Stimulated activated CD4-positive, alpha-beta T cell treated with anti-CD3 and anti-CD28 coated beads, Interleukin-15, amount 100 ng/mL, for 48 hours (primary cell): ENCODE measurements at places on chromosomes 3 and 15.
A peak's percentile ranks its signal among the peaks of the same experiment; 100 is the strongest.

- DNase-seq, result no peak
These were observed 18.2 kb downstream of the NFKBIZ start for GRCh38 chr3:101867511-101867910.

DNA sequence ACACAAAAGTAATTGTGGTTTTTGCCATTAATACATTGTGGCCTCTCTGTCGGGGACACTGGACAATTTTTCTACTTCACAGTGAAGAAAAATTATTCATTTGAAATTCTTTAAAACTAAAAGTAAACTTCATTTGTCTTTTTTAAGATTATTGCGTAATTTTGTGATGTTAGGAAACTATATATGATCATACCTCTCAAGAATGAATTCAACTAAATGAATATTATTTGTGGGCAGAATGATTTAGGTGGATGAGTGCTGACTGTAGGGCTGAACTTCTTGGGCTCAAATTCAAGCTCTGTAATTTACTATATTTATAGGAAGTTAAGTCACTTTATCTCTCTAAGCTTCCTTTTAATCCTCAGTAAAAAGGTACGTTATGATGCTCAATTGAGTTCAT, 441.2 kb downstream of the ROBO1 start:
- no peak for DNase-seq

GRCh38 chr15:89964232-89964954, 36.7 kb upstream of the ZNF710 start:
- no peak for DNase-seq

- DNase-seq, result no peak
These were observed 40.4 kb upstream of the LIMD1 start for GRCh38 chr3:45554006-45554666.

- DNase-seq, result no peak
These were observed 421 bp downstream of the KLHL18 start for GRCh38 chr3:47283193-47283537.

GRCh38 chr3:77296527-77296926, 256.6 kb downstream of the ROBO2 start:
- no peak for DNase-seq

DNA sequence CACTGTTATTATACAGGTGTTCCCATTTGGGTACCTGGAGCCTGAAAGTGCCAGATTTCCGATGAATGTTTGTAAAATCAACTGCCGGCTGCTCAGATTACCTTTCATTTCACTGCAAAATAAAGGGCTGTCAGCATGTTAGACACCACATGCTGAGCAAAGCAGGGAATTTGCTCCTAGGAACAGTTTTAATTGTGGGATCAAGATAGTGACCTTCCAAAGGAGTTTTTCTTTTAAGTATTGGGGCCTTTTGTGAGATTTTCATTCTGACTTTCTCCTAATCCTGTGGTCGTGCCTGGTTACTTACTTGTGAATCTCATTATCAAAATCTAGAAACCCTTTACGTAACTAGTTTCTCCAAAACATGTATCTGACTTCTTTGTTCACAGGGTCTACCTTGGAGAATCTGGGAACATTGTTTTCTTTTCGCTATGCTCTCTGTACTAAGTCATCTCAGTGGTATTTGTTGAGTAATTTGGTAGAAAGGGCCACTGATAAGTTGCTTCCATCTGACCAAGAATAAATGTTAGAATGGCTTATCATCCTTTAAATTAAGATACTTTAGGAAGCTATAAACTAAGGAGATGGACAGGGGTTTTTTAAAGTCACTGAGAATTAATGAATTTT, 40.8 kb upstream of the LRTM1 start:
- no peak for DNase-seq

DNA sequence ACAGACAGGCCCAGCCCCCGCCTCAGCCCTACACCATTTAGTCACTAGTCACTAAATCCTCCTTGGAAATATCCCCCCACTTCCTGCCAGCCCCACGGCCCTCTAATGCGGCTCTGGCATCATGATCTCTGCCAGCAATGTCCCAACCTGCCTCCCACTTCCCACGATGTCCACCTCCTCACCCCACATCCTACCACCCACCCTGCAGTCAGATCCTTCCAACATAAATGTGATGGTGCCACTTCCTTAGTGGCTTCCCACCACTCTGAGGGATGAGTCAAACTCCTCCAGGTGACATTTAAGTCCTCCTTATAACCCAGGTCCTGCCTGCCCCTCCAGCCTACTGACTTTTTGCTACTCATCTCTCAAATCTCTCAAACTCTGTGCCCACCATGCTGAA, 167.5 kb downstream of the SHQ1 start:
- DNase-seq, result no peak

DNA sequence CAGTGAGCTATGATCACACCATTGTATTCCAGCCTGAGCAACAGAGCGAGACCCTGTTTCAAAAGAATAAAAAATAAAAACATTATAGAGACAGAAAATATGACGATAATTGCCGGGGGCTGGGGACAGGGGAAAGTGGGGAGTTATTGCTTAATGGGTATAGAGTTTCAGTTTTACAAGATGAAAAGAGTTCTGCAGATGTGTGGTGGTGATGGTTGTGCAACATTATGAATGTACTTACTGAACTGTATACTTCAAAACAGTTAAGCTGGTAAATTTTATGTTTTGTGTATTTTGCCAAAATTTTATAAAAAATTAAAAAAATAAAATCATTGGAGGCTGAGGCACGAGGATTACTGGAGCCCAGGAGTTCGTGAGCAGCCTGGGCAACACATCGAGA, 24.8 kb upstream of the ZNF774 start:
- DNase-seq, result no peak

DNA sequence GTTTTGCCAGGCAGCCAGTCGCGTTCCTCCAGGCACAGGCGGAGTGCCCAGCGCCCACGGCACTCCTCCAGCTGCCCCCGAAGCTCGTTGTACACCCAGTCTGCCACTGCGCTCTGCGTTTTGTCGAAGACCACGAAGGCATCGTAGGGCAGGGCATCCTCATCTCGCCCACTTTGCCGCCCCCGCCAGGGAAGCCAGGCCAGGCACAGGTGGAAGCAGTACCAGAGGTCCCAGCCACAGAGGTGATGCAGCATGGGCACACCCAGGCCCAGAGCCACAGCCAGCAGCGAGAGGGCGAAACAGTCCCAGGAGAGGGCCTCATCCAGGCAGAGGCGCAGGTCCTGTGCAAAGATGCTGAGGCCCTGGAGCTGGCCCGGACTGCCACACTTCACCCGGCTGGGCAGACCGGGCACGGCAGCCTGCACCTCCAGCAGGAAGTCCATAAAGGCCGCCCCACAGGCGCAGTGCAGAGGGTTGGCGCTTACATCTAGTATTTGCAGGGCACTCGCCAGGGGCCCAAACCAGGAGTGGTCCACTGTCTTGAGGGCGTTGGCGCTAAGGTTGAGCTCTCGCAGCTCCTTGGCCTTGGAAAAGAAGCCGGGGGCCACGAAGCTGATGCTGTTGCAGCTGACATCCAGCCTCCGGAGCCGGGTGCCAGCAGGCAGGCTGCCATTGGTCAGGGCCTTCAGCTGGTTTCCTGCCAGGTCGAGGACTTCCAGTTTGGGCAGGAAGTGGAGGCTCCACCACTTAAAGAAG, 3.7 kb downstream of the TLR9 start:
- DNase-seq, result no peak

GRCh38 chr3:70861234-70861633, 548.8 kb upstream of the MDFIC2 start:
- no peak for DNase-seq

DNA sequence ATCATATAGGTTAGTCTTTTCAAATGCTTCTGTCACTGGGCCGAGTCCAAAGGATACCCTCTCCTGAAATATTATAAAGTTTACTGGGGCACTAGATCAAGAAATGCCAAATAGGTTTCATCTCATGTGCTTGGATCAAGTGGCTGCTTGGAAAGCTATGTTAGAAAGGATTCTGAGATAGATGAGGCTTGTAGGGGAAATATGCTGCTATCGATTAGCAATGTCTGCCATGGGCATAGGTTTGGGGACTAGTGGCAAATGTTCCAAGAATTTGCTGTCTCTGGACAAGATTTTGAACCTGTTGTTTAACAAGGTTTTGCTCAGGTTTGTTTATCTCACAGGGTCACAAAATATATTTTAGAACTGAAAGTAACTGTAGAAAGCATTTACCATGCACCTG, 23.0 kb upstream of the UBE2Q2 start:
- DNase-seq, result no peak

DNA sequence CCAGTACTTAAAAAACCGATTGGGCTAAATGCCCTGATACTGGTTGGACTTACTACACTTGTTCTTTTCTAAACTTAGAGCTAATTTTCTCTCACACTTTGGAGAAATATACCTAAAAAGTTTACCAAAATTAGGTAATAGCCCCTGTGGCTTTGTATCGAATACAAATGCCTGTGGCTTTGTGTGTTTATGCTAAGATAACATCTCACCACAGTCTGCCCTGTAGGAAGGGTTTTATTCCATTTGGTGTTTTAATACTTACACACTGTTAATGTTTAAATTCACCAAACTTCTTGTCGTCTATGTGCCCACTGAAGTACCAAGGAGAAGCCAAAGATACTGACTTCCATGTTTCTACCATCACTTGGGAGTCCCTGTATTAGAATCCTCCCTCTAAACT, 66.4 kb downstream of the BCHE start:
- no peak for DNase-seq

GRCh38 chr3:59970376-59970775, 920.6 kb upstream of the CFAP20DC start:
- DNase-seq, result no peak

DNA sequence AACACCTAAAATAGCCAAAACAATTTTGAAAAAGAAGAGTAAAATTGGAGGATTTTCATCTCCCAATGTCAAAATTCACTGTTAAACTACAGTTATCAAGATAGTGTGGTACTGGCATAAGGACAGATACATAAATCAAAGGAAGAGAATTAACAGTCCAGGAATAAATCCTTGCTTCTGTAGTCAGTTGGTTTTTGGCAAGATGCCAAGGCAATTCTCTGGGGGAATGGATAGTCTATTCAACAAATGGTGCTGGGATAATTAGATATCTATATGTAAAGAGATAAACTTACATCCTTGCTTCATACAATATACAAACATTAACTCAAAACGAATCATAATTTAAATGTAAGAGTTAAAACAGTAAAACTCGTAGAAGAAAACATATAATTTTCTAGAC, 57.9 kb upstream of the SELENOK start:
- DNase-seq, result no peak

- no peak for DNase-seq
These were observed 12.7 kb upstream of the KBTBD8 start for GRCh38 chr3:66985336-66985920.

GRCh38 chr15:34038871-34039789, at the start of gene AVEN:
Gene AVEN, minus strand, starts transcription at chr15:34039204. Its CDS starts 158 bp downstream, at chr15:34039046.
- DNase-seq, result peak; percentile 60

GRCh38 chr3:108524537-108524936, 14.1 kb upstream of the MYH15 start:
- no peak for DNase-seq

GRCh38 chr15:27408428-27408827, 437.4 kb downstream of the GABRG3 start:
- DNase-seq, result no peak

- no peak for DNase-seq
These were observed 32.1 kb downstream of the CCDC54 start for GRCh38 chr3:107409365-107409764.

DNA sequence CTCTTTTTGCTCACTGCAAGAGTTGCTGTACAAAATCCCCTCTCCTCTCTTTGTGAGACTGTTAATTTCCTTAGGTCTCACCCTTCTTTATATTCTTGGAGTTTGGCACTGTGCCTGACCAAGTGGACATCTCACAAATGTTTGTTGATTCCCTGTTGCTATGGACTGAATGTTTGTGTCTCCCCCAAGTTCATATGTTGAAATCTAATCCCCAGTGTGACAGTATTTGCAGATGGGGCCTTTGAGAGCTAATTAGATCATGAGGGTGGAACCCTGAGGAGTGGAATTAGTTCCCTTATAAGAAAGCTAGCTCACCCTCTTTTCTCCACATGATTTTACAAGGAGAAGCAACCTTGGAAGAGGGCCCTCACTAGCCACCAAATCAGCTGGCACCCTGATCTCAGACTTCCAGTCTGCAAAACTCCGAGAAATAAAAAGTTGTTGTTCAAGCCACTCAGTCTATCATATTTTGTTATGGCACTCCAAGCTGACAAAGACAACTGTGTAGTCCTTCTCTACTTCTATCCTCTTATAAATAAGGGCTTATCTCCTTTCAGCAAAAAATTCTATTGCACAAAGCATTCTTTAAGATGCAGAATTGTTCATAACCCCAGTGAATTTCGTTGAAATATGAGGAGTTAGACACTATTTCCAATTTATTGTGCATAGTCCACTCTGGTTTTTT, 65.5 kb upstream of the NPHP3 start:
- no peak for DNase-seq

DNA sequence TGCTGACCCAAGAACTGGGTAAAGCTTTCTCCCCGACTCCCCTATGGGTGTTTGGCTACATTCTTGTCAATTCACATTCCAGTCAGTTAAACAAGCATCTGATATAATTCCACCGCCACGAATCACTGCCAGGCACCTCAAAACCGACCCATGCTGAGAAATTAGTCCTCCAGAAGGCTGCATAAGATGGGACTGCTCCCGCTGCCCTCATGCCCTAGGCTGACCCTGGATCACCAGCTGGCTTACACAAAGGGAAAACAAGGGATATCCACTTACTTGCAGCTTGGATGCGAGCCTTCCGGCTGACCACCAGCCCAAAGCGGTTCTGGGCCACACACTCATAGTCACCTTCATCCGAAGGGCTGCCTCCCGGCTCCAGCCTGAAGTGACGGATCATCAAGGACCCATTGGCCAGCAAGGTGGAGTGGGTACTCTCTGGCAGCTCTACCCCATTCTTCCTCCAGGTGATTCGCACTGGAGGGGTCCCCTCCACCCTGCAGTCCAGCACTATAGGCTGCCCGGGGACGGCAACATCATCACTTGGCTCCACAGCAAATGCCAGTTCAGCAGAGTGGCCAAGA, 2.9 kb downstream of the IGDCC3 start:
- DNase-seq, result no peak

- no peak for DNase-seq
These were observed 659 bp upstream of the MYH15 start for GRCh38 chr3:108511055-108511454.

- DNase-seq, result no peak
These were observed 1336.7 kb downstream of the NSUN3 start for GRCh38 chr3:95399585-95399984.

DNA sequence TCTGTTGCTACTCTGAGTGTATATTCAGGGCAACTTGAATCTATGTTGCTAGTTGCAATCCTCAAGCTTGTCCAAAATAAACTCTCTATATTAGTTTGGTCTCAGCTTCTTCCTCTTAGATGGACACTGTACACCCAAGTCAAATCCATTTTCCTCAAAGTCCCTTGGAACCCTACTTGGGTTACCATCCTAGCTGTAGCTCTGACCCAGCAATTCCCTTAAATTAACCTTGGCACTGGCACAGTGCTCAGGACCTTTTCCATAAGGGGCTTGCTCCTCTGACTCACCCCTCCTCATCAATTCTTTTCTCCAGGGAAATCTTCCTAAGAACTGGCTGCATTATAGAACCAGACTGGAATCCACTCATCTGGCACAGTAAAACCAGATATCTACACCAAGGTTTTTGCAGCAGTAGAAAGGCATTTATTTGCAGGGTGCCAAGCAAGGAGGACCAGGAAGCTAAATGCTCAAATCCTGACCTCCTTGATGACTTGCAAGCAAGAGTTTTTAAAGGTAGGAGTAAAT, 44.9 kb upstream of the B3GALNT1 start:
- no peak for DNase-seq

GRCh38 chr15:62994439-62994838, 48.1 kb upstream of the TPM1 start:
- no peak for DNase-seq
